Sciatic nerve (tissue), 2 donors: ENCODE measurements at places on chromosomes 12 and 14.
A peak's percentile ranks its signal among the peaks of the same experiment; 100 is the strongest.

- no peak for DNase-seq
These were observed 17.1 kb upstream of the ATXN2 start for GRCh38 chr12:111616177-111616623.

DNA sequence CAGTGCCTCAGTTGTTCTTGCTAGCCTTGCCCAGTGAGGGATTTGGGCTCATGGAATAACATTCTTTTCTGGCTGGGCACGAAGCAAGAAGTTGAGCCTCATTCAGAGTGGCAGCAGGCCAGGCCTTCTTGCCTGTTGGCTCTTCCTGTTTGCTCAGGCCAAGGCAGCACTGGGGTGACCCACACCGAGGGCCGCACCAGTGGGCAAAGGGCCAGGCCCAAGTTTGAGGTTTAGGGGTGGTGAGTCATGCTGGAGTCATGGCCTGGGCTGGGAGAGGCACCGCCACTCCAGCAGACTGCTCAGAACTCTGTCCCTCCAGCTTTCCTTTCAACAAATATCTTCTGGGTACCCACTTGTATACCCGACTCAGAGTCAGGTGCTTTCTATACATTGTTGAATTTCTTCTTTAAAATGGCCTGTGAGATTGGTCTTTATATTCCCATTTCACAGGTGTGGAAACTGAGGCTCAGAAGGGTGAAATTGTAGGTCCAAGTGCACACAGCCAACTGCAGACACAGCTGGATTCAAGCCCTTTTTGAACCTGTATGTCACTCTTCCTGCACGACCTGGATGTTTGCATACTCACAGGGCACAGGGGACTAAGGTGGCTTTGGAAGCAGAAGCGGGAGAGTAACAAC lies 279.4 kb downstream of the FOXN3 start:
- no peak for DNase-seq

DNA sequence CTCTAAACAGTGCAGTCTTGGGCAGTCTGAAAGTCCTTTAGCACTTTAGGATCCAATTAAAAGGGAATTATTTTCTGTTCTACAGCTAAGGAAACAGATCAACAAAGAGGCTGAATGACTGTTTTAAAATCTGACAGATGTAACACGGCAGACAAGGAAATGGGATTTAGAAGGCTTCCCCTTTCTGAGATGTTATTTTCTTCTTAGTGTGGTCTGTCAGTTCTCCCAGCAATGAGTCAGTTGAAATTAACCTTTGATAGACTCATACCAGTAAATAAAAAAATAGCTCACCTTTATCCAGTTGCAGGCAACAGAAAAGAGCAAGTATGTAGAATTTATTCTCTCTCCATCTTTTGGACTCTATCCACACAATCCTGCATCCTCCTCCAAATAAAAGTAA lies 98.1 kb downstream of the NEDD1 start:
- DNase-seq = no peak

DNA sequence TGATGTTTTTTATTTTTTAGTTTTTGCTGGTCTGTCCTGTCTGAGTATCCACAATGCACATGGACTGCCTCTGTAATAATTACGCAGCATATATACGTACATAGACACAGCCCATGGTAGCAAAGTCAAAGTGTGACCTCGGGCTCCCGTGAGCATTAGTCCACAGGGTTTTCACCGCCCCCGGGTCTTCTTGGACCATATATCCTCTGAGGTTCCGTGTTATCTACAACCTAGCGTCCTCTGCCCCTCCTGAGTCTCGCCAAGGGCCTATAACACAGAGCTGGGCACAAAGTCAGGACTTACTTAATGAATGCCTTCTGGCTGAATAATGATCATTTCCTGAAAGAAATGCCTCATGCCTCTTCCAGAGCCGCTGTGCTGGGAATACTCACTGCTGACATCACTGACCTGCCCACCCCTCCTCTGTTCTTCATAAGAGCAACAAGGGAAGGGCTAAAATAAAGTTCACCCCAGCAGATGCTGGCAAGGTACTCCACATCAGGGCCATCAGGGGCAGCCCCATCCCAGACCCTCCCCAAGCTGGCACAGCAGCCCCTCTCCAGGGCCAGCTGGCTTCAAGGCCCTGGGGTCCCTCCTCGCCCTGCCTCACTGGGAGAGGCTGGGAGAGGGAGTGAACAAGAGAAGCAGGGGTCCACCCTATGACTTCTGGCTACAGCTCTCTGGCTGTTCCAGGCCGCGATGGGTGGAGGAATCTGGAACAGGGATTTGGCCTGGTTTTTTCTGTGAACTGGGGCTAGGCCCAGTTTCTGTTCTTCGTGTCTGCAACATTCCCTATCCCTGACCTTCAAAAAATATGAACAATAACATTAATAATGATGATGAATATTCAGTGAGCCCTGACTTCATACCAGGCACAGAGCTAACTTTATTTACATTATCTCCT lies 7.9 kb downstream of the HDAC7 start:
- DNase-seq = peak; percentile 78

- peak; percentile 63 for DNase-seq
These were observed at the start of gene TTC7B for GRCh38 chr14:90815822-90816662. Gene TTC7B (minus strand): TSS chr14:90816430. CDS start chr14:90816295, 135 bp downstream.

DNA sequence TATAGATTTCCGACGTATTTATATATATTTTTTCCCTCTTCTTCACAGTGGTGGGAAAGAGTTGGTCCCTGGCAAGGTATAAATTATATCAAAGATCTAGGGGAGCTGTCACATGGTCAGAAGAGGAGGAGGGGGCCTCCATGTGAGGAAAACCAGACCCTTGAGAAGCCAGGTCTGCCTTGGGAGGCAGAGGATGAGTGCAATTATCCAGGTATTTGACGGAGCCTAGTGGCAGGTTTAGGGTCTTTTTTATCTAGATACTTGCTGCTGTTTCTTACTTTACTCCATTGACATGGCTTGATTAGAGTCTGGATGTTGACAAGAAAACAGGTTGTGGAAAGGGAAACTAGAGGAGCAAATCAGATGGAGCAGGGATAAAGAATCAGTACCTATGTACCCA lies 5.5 kb downstream of the COPZ1 start:
- no peak for DNase-seq

DNA sequence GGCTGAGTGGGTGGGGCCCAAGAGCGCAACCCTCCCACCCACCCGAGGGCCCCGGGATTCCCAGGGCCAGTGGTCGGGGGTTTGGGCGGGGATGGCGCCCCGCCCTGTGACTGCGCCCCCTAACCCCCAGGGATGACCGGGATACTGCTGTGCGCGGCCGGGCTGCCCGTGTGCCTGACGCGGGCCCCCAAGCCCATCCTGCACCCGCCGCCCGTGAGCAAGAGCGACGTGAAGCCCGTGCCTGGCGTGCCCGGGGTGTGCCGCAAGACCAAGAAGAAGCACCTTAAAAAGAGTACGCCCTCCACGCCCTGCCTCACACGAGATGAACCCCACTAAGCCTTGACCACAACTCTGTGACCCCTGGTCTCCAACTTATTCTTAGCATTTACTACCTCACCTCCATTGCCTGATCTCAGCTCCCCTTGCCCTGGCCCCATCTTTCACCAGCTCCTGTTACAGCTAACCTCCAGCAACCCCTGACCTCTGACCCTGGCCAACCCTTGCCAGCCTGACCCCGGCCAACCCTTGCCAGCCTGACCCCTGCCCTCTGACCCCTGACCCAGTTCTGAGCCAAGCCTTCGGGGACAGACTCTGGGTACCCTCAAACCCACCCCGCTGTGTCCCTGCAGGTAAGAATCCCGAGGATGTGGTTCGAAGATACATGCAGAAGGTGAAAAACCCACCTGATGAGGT lies 37.0 kb downstream of the DTX1 start:
- no peak for DNase-seq

DNA sequence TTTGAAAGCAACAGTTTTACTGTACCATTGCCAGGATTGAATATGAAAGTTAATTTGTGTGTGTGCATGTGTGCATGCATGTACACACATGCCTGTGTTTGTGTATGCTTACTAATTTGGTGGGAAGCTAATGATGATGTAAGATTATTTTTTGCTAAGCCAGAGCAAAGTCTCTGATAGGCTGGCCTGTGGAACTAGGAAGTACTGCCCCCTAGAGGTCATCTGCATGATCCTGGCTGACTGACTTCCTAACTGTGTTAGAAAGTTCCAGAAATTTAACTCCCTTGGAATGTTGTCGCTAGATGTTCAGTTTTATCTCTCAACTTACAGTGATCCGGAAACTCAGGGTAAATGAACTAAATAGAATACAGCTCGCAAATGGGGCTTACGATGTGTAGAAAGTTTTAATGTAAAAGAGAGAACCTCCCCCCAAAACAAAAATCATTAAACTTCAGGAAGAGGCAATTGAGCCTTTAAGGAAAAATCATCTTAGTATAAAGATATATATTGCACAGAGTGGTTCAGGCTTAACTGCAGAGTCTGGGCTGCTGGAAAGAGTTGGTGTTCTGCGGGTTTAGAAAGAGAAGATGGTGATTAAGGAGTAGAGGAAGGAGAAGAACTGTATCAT lies 34.3 kb upstream of the SLC38A1 start:
- DNase-seq = no peak

GRCh38 chr12:108779998-108780688 lies 48.8 kb upstream of the CORO1C start:
- no peak for DNase-seq

DNA sequence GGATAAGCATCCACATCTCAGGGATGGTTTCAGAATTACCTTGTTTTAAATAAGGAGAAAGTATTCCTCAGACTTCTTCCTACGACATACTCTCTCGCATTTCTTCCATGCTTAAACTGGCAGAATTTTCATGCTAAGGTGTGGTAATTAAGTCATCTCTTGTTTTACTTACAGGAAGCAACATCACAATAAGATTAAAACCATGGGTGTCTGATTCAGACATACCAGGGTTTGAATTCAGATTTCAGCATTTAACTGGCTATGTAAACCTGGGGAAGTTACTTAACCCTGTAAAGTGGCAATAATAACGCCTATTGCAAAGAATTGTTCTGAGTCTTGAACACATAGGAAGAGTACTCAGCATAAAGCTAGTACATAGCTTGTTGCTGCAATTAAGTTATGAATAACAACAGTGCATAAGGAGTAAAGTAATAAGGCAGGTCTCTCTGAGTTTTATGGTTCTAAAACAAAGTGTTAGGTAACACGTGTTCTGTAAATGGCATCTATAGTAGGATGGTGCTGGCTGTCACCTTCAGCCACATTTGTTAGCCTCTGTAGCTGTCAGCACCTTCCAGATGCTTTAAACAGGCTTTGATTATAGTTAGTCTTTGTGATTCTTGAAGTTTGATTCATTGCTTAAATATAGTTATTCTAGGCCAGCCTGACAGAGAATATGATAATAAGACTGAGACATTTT lies 38.8 kb downstream of the IFT43 start:
- no peak for DNase-seq

DNA sequence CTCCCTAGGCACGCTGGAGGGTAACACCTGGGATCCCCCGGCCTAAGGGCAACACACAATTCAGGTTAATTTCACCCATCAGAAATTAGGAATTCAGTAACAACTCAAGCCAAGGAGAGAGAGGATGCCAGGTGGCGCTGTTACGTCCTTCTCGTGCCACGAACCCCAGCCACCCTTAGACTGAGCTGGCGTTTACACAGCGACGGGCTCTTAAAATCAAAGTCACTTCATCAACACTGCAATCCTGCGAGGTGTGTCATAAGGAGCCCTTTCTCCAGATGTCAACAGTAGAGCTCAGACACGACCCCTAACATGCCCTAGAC lies 110.6 kb upstream of the TMEM132D start:
- no peak for DNase-seq

- DNase-seq = no peak
These were observed 108.1 kb upstream of the ATXN7L3B start for GRCh38 chr12:74429535-74429934.

DNA sequence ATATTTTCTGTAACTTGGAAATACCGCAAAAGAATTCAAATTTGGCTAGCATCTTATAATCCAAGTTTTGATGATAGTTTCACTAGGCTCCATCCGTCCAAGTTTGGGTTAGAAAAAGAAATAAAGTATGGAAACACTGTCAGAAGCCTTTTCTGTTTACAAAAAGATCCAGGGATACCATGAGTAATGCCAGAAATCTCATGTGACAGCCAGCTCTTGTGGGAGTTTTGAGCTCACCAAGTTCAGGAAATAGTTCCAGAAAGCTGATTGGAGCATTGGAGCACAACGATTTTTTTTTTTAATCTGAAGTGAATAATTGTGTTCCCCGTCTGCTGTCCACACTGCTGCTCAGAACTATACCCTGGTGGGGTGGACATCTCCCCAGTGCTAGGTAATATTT lies 229.7 kb upstream of the NPAS3 start:
- DNase-seq = no peak

DNA sequence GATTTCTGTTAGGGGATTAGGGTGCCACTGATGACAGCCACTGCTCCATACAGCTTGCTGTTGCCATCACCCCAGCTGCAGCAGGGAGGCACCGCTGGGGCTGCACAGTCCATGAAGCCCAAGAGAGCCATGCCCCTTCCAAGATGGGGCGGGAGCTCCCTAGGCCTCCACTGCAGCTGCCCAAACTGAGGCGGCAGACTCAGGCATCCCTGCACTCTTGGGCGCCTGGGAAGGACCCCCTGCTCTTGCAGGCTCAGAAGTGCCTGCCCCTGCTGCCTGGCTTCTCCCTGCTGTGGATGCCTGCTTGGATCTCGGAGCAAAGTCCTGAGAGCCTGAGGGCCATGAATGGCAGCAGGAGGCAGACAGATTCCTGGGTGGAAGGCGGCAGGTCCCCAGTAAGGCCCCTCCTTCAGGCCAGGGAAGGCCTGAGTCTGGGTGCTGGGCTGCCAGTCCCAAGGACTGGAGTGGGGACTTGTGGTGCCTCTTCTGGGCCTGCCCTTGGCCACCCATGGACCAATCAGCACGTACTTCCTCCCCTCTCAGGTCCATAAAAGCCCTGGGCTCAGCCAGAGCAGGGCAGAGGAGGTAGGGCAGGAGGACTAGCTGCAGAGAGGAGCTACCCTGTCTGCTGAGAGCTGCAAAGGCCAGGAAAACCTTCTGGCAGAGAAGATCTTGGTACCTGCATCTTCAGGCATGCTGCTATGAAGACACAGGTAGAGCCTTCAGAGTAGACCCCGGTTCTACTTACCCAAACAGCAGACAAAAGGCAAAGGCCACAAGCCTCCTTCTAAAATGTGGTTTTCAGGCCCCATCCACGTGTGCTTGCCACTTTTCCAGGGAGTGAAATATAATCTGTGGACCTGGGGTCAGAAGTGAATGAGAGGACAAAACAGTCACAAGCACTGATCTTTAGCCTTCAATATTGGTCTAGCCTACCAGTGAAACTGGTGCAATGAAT lies 30.0 kb upstream of the STK38L start:
- DNase-seq = no peak

DNA sequence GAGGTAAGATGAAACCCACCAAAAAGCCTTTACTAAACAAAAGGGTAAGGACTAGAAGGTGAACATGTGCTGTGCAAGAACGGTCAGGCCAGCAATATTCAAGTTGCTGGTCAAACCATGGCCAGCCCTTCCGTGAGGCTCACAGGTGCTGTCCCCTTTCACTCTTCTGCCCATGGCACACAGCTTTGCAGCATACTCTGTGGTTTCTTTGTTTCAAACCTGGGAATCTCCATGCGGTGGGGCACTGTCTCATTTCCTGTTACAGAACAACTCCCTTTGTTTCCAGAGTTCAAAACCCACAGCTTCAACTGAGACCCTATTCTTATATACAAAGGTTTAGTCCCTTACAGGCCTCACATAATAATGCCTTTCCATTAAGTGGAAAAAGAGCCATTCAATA lies 1.7 kb upstream of the OVCH1 start:
- DNase-seq = no peak

GRCh38 chr12:102740141-102740955 lies 176.7 kb downstream of the PAH start:
- no peak for DNase-seq

- DNase-seq = no peak
These were observed 57.9 kb upstream of the SLC38A2 start for GRCh38 chr12:46430340-46430948.
